ENCODE measurements at places on chromosomes 1 and 21.

GRCh38 chr1:912740-913301 is 10.9 kb upstream of the SAMD11 start:
- DNase-seq = no peak

GRCh38 chr1:145960468-145961108 is 2.8 kb upstream of the LIX1L start:
- DNase-seq = peak; percentile 51

DNA sequence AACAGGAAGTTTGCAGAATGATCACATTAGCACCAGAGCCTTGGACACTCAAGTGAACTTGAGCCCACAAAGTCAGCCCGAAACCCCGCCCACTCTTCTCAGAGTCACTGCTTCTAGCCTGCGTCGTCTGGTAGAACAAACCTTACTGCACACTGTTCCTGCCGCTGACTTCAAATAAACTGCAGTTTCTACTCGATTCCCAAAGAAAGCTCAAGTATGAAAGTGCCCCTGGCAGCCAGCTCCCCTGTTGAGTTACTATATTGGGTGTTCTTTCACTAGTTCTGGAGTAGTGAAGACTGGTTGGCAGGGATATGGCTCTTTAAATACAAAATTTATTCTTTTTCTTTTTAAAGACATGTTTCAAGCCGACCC is 164.7 kb downstream of the GALNT2 start:
- peak; percentile 60 for DNase-seq

GRCh38 chr1:61606448-61607312 is 118.3 kb downstream of the TM2D1 start:
- no peak for DNase-seq

DNA sequence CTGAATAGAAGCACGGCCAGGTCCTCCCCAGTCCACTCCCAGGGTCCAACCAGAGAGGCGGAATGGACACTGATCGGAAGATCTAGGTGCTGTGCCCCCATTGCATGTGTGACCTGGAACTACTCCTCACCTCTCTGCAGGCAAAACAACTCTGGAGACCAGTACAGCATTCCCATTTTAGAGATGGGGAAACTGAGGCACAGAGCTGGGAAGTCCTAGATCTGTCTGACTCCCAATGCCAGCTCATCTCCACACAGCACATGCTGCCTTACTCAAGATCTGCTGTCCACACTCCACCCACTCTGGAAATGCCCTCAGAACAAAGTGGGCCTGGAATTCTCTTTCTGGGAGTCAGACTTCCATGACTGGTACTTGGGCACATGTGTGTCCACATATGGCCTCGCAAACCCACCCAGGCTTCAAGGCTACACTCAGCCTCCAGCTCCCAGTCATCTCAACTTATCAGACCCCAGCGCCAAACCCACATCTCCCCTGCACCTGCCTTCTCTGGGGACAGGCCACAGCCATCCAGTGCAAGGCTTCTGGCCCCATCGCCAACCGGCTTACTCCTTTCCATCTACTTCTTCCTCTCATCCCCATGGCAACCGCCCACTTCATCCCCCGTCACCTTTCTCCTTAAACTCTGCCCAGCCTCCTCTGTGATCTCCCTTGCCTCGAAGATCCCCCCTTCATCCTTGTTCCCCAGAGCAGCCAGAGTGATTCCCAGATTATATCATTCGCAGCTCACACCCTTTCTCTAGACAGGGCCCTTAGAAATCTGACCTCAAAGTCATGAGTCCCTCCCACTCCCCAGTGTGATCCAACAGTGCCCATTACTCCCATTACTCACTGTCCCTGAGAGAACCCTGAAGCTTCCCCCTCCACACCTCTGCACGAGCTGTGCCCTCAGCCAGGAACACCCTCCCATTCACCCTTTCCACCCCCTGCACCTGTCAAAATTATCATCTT is 2.7 kb downstream of the COL8A2 start:
- no peak for DNase-seq

DNA sequence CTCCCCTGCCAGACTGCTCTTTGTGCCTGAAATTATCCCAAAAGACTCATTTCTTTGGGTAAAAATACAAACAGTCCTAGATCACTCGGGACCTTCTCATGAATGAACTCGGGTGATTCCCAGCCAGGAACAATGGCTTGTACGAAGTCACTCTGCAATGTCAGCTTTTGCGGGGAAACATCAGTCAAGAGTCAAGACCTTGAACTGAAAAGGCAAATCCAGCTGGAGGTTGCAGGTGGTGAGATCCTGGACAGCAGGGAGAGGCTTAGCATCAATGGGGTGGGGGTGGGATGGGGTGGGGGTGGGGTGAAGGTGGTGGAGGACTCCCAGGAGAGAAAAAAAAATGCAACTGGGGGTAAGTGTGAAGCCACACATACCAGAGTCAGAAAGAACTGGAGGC is 115.0 kb upstream of the SLC25A33 start:
- no peak for DNase-seq

DNA sequence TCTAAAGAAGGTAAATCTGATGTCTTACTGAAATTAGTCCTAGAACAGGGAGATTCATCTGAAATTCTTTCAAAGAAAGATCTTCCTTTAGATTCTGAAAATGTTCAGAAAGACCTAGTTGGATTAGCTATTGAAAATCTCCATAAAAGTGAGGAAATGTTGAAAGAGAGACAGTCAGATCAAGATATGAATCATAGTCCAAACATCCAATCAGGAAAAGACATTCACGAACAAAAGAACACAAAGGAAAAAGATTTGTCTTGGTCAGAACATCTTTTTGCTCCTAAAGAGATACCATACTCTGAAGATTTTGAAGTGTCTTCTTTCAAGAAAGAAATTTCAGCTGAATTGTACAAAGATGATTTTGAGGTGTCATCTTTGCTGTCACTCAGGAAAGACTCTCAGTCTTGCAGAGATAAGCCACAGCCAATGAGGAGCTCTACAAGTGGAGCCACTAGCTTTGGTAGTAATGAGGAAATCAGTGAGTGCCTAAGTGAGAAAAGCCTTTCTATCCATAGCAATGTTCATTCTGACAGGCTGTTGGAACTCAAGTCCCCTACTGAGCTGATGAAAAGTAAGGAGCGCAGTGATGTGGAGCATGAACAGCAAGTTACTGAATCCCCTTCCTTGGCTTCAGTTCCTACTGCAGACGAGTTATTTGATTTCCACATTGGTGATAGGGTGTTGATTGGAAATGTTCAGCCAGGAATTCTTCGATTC is 61.6 kb upstream of the QSOX1 start:
- peak; percentile 30 for DNase-seq

DNA sequence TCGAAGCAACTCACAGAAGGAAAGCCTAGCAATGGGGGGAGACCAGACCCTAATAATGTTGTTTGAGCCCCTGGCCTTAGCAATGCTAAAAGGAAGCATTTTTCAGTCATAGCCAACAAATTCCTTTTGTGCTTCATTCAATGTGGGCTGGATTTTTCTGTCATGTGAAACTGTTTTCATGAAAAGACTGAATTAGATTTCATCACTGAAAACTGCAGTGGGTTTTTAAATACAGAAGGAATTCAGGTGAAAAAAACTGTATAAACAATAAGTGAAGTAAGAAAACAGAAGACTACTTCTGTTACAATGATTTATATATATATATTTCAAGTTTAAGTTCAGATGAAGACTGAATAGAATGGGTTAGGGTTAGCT is 204.8 kb downstream of the SMYD3 start:
- peak; percentile 30 for DNase-seq

DNA sequence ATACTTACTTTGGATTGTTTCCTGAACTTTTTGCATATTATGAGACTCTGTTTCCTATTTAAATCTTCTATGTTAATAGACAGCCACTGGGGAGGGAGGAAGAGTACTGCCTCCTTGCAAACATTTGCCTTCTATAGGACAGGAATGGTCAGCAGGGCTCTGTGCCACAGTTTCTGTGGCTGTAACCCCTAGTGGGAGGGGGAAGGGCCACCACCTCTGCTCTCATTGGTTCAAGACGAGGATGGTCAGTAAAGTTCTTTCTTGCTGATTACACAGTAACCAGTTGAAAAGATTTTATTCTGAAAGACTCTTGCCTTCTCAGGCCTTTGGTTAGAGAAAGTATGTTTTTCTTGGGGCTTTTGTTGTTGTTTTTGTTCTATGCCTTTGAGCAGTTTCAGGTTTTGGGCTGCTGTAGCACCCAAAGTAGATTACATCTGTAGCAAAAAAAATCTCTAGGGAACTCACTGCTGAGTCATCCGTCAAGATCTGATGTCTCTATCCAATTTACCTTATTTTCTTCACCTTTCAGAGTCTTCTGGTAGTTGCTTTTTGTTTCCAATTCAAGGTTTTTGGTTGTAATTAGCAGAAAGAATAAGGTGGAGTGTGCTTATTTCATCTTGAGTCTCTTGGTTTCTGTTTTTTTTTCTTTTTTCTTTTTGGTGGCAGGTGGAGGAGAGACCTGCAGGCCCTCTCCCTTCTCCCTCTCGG is 23.1 kb downstream of the SLC35A3 start:
- no peak for DNase-seq

GRCh38 chr1:95013950-95014574 is 58.7 kb downstream of the ALG14 start:
- DNase-seq = no peak

GRCh38 chr1:183870351-183871077 is 65.6 kb downstream of the RGL1 start:
- DNase-seq = peak; percentile 39

DNA sequence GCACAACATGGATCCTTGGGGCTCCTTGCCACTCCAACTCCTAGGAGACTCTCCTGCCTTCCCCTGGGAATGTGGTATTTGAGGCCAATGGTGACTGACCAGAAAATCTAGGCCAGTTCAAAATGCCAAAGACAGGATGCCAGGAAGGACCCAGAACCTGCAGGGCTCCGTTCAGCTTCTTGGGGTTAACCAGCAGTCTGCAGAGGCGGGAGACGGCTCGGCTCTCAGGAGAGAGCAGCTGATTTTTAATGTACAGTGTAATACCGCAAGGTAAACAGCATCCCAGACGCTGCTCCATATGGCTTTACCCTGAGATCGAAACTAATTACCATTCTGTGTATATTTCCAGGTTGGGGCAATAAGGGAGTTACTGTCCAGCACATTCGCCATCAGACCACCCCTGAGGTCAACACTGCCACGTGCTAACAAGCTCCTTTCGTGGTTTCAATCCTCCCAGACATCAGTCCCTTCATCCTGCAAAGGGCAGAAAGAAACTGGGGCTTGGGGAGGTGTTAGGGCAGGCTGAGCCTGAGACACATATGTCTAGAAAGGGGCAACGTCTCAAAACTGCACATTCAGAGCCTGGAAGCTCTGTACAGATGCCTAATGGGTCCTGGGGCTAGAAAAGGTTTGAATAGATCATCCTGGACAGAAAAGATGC is 16.7 kb downstream of the ITPKB start:
- no peak for DNase-seq

DNA sequence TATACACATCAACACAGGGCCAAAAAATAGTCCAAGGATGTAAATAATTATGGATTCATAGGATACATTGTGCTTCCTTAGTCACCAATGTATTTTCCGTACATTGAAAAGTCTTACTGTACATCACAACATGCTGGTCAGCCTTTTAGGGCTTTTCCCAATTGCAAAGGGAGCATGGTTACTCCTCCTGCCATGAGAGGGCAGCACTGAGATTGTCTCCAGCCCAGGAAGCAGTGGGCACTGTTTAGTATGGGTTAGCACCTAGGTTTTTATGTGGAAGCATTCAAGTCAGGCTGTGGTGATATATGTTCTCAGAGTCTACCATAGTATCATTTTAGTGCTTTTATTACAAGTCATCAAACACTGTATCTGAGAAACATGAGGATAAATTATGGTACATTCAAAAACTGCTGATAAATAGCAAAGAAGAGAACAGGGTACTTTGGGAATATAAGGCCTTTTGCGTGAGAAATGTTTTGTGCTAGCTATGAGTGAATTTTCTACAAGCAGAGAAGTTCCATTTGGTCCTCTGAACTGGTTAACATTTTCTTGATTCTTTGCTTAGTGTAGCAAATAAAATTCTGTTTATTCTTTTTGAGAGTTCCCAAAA is 34.0 kb downstream of the ST6GALNAC5 start:
- peak; percentile 58 for DNase-seq

GRCh38 chr1:1540090-1540817 is at the start of gene TMEM240:
TMEM240 (minus strand) TSS chr1:1540624; CDS start chr1:1540346, 278 bp downstream.
- peak; percentile 69 for DNase-seq

DNA sequence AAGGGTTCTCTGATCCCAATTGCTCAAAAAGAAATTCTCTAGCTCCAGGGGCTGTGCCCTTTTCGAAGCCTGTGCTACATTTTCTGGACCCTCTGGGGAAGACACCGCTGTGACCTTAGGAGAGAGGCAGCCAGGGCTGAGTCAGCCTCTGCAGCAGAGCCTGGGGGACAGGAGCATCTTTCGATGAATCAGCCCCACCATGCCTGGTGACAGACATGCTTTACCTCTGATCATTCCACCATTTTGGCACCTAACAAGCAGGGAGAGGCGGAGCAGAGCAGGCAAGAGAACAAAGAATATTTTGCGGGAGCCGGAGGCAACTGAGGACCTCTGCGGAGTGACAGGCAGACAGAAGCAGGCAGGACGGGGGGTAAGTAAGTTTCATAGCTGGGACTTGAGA is 84.9 kb downstream of the VWA5B1 start:
- peak; percentile 12 for DNase-seq

DNA sequence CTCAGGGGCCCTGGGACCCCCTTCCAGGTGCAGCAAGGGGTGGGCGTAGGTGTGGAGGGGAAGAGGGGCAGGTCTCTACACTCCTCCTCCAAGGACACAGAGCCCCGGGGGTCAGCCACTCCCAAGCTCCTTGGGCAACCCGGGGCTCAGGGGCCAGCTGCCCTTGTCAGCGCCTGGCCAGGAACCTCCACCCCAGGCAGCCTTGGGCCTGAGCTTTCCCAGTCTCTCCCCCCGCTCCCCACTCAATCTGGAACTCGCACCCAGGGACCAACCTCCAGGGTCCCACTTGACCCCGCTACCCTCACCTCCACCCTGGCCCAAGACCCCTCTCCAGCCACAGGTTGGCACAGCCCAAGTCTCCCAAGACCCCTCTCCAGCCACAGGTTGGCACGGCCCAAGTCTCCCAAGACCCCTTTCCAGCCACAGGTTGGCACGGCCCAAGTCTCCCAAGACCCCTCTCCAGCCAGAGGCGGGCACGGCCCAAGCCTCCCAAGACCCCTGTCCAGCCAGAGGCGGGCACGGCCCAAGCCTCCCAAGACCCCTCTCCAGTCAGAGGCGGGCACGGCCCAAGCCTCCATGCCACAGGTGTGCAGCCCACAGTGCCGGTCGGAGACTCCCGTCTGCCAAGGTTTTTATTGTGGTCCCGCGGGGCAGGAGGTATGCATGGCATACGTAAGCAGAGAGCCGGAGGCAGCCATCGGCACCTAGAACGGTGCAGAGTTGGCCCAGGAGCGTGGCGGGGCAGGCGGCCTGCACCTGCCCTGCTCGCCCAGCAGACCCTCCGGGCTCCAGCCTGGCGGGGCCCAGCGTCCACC is 3.0 kb downstream of the TNFRSF4 start:
- DNase-seq = no peak

DNA sequence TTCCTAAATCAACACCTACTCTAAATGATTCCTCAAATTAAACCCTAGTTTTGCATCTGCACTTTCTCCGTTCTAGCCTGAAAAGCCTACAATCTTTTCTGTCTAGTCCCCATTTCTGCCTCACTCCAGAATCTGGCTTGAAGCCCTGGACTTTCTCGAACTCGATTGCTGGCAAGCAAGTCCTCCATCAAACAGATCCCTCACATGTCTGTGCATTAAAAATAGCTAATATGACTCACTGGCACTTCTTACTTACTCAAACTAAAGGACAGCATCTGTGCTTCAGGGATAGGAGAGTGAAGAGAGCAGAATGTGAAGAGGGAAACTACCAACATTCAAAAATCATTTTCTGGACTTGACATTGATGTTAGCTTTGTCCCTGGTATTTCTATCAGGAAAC is 51.8 kb upstream of the CXADR start:
- peak; percentile 92 for DNase-seq

- peak; percentile 30 for DNase-seq
These were observed 31.7 kb downstream of the JAM2 start for GRCh38 chr21:25670726-25671125.

- DNase-seq = peak; percentile 94
These were observed 16.4 kb upstream of the TARBP1 start for GRCh38 chr1:234495231-234495990.

Measured in IMR-90 (cell line).